HL-60 (cell line): ENCODE measurements at places on chromosomes 7 and 10.

DNA sequence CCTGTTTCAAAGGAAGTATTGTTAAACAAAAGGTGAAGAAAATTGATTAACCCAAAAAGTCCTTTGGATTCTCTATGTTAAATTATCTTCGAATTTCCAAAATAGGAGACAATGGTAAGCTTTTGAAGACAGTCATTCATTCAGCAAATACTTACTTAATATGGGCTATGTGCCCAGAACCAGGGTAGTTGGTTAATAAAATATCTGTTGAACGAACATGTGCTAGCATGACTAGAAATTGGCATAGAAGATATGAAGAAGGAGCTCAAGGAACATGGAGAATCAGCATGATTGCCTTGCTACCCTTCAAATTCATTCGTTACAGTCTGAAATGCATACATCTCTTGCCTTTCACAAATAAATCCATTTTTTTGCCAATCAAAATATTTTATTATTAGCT, 123.1 kb upstream of the RHEB start:
- no peak for DNase-seq

GRCh38 chr10:21079330-21079658, 182.2 kb upstream of the NEBL start:
- DNase-seq = no peak

- DNase-seq = no peak
Measured at GRCh38 chr10:201328-201771, 66.1 kb downstream of the ZMYND11 start.

DNA sequence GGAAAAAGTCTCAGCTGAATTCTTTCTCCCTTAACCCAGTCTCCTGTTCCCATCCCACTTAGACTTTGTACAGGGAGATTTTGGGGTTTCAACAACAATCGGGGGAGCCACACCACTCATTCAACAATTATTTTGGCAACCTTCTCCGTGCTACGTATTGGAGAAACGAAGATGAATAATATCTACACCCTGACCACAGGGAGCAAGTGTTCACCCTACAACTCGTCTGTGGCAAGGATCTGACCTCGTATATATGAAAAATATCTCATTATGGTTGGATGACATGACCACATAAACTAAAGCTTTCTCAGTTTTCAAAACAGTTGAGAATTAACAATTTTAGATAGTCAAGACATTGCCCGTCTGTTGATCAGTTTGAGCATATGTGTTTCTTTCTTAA, 302.1 kb downstream of the CACNA2D1 start:
- no peak for DNase-seq

DNA sequence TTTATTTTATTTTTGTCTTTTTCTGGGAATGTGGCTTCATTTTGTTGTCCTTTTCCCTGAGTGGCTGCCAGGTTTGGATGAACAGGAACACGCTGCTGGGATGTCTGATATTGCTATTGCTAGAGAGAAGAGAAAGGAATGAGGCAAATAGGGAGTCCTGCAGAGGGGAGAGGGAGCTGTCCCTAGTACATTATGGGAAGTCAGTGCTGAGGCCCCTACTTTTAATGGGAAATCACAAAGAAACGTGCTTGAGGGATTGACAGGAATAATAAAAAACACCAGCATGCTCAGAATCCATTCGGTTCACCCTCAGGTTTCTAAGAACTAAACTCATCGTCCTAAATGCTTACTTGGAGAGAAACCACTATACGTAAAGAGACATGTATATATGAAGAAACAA, 306.6 kb downstream of the PLXNA4 start:
- no peak for DNase-seq

- no peak for DNase-seq
Measured at GRCh38 chr7:38881947-38882684, 26.9 kb downstream of the VPS41 start.
